Activated CD4-positive, alpha-beta T cell treated with anti-CD3 and anti-CD28 coated beads, Interleukin-2, Interleukin-4, amounts not matched to agents 100 ng/mL and 50 ng/mL, durations not matched to agents 16 hours and 8 hours (primary cell): ENCODE measurements at places on chromosomes 6 and 20.

- DNase-seq, result no peak
Observed at GRCh38 chr20:37875460-37876175, 27.3 kb upstream of the VSTM2L start.

- no peak for DNase-seq
Observed at GRCh38 chr20:768426-768978, at the start of gene SLC52A3. Gene SLC52A3 (minus strand): TSS chr20:768500. CDS start chr20:765774, 2,726 bp downstream.

DNA sequence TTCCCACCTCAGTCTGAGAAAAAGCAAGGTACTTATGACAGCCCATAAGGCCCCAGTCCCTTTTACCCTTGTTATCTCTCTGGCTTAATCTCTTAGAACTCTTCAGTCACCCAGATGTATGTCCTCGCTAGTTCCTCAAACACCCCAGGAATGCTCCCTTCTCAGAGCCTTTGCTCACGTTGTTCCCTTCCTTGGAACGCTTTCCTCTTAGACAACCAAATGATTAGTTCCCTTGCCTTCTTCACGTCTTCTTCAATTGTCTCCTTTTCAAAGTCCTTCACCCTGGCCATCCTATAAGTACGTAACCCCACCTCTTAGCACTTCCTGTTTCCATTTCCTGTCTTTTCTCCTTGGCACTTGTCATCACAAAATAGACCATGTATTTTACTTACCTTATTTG, 1.1 kb upstream of the APOBEC2 start:
- no peak for DNase-seq

DNA sequence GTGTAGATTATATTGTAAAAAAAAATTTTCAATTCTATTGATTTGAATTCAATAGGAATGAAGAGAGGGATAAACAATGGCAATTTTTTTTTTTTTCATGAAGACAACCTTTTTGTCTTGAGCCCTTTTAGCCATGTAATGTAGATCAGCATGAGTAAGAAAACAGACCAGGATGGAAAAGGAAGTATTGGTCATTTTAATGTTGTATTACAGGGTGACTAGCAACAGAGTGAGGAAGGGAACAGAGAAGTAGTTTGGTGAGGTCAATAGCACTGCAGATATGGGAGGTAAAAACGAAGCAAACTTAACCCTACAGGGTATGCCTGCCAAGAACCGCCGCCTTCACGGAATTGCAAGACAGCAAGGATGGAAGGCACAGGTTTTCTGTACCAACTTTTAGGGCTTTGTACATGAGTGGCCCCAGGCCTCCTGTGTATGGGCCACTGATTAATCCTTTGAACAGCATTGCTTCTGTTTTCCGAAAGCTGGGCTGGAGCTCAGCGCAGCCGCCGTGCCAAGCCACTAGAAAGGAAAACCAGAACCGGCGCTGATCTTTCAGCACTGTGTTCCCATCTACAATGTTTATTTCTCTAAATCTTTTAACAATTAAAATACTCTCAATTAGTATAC, 383.7 kb downstream of the CENPW start:
- no peak for DNase-seq

- DNase-seq, result peak; percentile 25
Observed at GRCh38 chr20:25309395-25310267, 61.7 kb downstream of the PYGB start.

DNA sequence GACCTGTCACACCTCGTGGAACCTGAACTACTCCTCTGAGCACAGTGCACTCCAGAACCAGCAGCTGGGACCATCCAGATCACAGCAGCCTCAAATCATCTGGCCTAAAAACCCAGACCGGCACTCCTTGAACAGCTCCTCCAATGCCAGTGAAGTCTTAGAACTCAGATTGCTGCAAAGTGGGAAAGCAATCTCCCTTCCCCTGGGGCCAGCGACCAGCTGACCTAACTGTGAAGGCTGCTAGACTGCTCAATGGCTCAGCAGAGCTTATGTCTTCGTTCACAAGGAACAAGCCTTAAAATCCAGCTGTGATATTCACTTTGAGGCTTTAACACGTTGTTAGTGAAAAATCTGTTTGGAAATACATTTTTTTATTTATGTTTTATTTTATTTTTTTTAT, 243.2 kb downstream of the ANKRD60 start:
- no peak for DNase-seq

DNA sequence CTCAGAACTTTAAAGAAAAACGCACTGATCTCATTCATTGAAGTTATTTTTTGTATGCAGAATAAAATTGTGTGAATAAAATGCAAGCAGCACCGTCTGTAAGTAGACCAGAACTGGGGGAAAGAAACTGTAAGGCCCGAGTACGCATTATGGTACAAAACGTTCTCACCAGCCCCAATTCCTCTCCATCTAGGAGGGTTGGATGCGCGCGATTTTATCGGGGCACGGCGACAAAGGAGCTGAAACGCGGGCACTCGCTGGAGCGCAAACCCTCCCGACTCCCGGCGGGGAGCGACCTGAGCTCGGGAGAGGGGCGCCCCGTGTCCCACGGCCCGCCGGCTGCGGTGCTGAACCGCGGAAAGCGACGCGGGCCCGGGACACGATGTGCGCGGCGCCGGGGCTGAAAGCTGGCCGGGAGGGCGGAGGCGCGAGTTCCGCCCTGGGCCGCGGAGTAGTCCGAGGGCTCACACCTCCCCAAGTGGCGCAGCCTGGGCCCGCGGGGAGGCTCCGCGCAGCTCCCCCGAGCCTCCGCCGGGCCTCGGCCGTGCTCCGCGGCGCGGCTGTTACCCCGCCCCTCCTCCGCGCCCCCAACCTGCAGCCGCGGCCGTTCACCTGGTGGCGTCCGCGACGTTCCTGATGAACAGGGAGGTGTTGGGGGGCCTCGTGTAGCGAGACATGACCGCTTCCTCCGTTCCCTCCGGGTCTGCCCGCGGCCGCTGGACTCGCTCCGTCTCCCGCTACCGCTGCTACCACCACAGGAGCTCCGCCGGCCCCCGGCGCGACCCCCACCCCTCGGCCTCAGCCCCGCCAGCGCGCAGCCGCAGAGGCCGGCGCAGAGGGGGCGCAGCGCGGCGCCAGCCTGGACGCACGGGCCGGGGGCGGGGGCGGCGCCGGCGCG, at the start of gene SRSF12:
Gene SRSF12 (minus strand): TSS at position 861 of the 898 bp plus-strand sequence. CDS start 184 bp downstream, at position 677.
- DNase-seq, result peak; percentile 27

GRCh38 chr20:1637226-1637625, 17.4 kb upstream of the SIRPB1 start:
- DNase-seq, result no peak

DNA sequence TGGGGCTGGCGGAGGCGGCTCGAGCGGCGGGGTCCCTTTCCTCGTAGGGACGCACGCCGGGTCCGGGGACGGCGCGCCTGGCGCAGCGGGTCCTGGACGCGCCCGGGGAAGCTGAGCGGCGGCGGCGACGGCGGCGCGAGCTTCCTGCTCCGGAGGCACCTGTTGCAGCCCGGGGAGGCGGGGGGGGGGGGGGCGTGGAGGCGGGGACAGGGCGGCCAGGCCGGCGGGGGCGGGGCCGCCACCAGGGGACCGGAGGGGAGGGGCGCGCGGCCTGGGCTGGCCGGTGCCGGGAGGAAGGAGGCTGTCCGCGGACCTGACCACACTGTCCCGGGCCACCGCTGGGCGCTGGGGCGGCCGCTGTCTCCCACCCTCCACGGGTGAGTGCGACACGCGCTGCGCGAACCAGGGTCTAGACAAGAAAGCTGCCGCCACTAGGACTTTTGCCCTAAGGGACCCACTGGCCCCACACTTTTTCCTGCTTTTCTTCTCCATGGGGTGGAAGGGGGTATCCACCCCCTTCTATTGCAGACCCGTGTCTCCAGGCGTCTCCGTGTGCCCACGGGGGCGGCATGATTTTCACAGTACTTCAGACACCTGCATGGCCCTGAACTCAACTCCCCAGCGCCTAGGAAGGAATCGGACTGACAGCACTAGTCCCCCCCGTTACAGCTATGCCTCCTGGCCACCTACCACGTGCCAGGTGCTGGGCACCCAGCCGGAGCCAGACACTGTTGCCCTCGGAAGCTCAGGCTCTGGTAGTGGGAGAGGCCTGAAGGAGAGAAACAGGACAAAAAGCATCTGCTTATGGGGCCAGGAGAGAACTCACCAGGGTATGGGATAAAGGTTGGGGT, at the start of gene NFATC2:
Gene NFATC2 (minus strand): TSS at position 149 of the 851 bp plus-strand sequence. CDS start 220 bp downstream, outside the sequence.
- DNase-seq, result peak; percentile 43

DNA sequence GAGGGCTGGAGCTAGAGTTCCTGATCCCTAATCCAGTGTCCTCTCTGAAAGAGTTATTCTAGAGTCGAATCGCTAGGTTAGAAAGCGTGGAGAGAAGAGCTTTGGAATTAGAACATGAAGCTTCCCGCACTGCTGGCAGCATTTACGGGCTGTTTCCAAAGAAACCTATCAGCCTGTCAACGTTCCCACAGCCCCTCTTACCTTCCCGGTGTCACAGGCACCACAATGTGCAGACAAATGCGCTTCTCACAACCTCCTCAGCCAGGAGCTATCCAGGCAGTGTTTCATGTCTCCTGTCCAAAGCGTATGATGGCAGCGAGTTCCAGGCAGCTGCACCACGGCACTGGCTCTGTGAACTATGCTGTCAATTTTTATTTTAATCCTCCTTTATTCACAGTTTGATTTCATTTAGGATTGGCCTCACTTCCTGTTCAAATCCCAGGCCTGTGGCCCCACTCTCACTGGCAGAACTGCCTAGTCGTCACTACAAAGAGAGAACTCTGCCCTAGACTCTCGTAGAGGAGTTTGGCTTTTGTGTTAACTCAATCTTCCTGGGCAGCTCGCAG, 322.8 kb upstream of the SOX4 start:
- no peak for DNase-seq

GRCh38 chr6:43383021-43383667, 13.7 kb upstream of the ZNF318 start:
- no peak for DNase-seq

DNA sequence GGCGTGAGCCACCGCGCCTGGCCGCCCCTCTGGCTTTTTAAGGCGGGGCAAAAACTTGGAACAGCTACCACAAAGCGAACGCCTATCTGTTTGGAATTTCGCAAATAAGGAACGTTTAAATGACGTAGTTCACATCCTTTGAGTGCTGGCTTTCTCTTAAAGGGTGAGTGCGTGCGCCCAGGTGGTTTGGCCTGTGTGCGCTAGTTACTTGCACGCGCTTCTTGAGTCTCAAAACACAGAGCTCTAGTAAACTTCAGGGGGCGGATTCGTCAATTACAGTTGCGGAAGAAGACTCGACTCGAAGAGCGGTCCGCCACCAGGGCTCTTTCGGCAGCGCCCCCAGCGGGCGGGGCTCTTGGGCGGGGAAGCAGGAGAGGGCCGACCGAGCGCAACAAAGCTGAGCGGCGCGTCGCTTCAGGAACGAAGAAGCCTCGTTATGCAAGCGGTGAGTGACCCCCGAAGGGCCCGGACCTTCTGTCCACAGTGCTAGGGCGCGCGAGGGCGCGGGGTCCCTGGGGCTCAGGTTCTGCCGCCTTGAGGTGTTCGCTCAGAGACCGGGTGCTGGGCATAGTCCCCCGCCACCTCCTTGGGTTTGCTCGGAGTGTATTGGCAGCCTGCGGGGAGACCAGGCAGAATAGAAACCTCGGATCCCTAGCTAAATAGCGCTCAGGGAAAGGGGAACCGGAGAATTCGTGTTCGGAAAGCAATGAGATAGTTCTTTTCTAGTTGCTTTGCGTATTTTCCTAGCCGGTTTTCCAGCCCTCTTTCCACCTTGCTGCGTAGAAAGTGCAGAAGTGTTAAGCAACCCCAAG, at the start of gene SYCP2L:
Gene SYCP2L (plus strand): TSS at position 362 of the 812 bp plus-strand sequence. CDS start 75 bp downstream, at position 437.
- DNase-seq, result peak; percentile 63

- no peak for DNase-seq
Observed at GRCh38 chr20:63235399-63235983, at the start of gene BIRC7. Gene BIRC7 (plus strand): TSS chr20:63235905. CDS start chr20:63236097, 192 bp downstream.

DNA sequence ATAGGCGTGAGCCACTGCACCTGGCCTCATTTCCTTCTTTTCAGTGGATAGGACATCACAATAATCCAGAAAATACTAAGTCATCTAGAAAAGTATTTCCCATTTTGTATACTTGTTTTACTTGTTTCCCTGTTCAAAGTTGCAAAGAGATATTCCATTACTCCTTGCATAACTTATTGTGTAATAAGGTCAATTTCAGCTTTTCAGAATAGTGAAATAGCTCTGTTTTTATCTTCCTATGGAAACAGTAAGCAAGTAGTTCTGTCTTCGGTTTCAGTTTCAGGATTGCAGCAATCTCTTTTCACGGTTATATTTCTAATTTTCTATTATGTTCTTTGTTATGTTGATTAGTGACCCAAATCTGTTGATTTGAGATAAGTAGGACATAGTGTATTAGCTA, 6.0 kb downstream of the STX11 start:
- no peak for DNase-seq

DNA sequence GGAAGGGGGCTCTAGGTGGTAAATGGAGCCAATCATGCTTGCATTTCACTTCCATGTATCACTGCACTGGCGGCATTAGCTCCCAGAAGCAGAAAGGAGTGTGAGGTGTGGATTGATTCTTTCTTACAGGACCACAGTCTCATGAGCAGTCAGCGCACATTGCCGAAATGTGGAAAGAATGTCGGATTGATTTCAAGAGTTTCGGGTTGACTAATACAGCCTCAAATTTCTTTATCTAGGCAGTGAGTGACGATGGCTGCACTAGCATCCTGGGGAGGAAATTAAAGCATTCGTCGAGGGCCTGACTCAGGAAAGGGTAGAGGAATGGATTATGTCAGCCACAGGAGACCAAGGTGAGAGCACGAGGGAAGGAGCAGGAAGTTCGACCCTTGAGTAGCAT, 222.8 kb upstream of the CDYL start:
- peak; percentile 72 for DNase-seq

GRCh38 chr6:4084444-4085331, 5.8 kb upstream of the FAM217A start:
- DNase-seq, result no peak

- no peak for DNase-seq
Observed at GRCh38 chr6:47865206-47865605, 83.4 kb downstream of the OPN5 start.

DNA sequence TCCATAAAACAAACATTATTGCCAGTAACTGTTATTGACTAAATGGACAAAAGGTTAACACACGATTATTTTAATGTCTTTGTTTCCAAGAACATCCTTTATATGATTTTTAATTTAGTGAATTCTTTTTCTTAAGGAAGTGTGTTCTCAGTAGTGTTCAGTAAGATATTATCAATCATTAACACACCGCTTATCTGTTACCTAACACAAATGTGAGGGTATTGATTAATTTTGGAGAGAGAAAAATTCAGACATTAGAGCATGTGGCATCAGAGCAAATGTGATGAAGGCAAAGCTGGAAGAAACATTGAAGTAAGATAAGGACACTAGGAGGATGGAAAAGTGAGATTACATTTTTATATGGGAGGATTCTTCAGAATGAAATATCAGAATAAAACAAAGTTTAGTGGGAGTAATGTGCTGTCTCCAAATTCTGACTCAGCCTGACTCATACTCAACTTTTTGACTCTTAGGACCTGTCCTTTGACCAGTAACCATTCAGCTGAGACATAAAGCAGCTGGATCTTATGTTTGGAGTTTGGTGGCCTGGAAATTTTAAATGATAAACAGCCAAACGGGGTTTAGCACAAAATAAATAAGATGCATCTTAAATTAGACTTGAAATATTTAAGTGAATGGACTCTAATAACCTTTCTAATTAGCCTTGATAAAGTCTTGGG, 348.6 kb downstream of the CD109 start:
- DNase-seq, result no peak
